ENCODE measurements at places on chromosomes 11 and 22.

DNA sequence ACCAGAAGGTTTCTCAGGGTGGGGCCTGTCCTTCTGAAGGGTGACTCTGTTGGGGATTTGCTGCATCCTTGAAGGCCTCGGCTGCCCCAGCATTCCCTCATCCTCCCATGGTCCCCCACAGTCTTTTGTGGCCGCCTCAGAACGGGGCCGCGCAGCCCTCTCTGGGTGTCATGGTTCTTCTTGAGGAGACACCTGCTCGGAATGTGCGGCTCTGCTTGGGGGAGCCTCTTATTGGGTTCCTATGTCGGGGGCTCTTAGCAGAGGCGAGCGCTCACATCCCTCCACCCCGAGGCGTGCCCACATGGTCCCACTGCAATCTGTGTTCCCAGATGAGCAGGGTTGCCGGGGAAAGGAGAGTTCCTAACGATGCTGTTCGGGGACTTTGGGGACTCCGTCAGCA is 1008.4 kb downstream of the BRD1 start:
- no peak for DNase-seq

DNA sequence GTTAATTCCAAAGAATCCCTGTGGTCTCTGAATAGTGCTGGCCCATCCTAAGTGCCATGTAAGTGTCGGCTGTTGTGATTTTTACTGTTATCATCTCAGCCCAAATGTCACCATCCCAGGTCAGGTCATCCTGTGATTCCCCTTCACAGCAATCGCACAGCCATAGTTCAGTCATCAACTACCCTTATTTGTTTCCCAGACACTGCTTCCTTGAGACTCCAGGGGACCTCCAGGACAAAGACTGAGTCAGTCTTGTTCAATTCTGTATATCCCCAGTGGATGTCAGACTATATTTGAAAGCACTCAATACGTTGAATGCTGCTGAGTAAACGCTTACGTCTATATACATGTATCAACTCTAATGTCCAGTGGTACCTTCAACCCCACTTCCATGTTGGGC is 113.7 kb upstream of the TIMP3 start:
- DNase-seq: no peak

DNA sequence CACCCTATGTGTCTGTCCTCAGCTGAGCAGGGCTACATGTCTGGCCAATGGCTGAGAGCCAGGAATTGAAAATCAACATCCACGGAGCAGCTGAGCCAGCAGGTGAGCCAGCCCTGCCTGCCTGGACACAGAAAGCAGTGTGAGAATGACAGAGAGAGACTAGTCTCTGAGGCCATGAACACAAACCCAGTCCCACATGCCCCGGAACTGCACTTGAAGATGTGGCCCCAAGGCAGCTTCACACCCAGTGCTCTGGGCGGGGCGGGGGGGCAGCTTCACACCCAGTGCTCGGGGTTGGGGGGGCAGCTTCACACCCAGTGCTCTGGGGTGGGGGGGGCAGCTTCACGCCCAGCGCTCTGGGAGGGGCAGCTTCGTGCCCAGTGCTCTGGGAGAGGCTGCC is 37.6 kb downstream of the TRMU start:
- no peak for DNase-seq

DNA sequence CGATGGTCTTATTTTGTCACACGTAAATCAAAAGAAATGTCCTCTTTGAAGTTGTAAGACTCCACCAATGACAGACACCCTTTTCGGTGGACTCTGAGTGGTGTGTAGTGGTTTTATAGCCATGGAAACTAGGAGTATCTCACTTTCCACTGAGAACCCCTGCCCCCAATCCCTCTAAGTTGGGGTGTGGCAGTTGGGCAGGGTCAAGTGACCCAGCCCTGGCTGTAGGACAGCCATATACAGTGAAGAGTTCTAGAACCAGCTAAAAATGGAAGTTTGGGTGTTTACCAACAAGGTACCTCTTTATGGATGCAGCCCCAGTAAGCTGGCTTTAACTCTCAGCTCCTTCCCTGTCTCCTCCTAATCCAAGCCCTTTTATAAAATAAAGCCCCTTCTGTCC is 5.2 kb downstream of the C22orf31 start:
- DNase-seq: no peak

GRCh38 chr11:69948256-69949141 is 129.3 kb upstream of the FGF3 start:
- DNase-seq: no peak

DNA sequence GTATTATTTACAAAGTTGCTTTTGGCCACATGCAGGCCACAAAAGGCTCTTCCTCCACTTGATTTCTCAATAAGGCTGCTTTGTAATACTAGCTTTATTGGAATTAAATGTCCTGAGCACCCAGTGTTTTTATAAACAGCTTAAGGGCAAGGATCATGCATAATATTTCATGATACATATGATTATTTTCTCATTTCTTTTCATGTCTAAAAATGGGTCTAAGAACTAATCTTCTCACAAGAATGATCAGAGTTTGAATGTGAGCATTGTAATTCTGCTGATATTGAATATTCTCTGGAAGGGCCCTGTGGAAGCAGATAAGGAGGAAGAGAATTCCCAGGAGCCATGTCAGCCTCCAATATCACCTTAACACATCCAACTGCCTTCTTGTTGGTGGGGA is at the start of gene OR52K2:
Gene OR52K2, plus strand, starts transcription at position 301 of the 400 bp plus-strand sequence. Its CDS starts 45 bp downstream, at position 346.
- DNase-seq: no peak

GRCh38 chr11:94539420-94539819 is 4.3 kb upstream of the FUT4 start:
- DNase-seq: no peak

- DNase-seq: no peak
Measured at GRCh38 chr11:112408517-112408916, 147.9 kb upstream of the PLET1 start.

- DNase-seq: no peak
Measured at GRCh38 chr22:32204040-32204855, 625 bp downstream of the RFPL2 start.

GRCh38 chr22:42288791-42289190 is 18.3 kb upstream of the TCF20 start:
- DNase-seq: no peak

DNA sequence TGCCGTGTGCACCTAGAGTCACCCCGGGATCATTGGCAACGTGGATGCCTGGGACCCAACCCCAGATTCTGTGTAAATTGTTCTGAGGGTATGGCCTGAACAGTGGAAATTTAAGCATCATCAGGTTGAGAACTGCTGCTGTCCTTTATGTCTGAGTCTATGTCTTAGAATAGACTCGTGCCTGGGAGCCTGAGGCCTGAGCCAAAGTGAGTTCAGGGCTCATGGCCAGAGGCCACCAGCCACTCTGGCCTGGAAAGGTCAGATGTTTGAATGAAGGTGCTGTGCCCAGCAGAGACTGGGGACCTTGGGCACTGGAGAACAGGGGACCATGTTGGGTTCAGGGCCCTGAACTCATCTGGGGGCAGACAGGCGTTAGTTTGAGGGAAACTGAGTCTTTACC is 91.1 kb downstream of the MYO18B start:
- DNase-seq: no peak

GRCh38 chr11:282630-283360 is 4.6 kb downstream of the NLRP6 start:
- no peak for DNase-seq

DNA sequence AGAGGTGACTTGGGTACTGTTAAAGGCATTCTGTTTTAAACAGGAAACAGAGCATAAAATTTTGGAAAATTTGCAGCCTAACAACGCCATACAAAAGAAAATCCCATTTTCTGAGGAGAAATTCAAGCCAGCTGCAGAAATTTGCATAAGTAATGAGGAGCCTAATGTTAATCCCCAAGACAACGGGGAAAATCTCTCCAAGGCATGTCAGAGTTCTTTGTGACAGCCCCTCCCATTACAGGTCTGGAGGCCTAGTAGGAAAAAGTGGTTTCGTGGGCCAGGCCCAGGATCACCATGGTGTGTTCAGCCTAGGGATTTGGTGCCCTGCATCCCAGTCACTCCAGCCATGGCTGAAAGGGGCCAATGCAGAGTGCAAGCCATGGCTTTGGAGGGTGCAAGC is 1333.1 kb upstream of the TENM4 start:
- DNase-seq: no peak

DNA sequence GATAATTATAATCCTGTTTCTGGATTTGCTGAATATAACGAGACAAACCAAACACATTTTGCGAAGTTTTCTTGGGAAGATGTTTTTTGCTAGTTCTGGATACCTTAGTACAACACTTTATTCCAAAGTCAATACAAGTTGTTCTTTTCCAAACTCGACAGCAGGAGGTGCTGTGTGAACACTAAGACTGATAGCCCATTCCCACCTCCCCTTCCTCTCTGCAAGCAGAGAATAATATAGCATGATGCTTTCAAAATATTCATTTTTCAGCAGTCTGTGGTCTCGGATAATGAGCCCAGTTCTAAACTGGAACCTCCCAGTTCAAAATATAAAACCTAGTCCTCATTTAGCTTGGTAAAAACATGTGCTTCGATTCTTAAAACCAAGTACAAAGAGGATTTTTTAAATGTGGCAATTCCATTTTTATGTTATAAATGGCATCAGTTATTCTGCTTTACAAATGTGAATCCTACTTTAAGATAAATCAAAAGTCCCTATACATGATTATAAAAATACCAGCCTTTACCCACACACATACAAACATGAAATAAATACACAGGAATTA is 129.1 kb downstream of the DCDC1 start:
- no peak for DNase-seq

DNA sequence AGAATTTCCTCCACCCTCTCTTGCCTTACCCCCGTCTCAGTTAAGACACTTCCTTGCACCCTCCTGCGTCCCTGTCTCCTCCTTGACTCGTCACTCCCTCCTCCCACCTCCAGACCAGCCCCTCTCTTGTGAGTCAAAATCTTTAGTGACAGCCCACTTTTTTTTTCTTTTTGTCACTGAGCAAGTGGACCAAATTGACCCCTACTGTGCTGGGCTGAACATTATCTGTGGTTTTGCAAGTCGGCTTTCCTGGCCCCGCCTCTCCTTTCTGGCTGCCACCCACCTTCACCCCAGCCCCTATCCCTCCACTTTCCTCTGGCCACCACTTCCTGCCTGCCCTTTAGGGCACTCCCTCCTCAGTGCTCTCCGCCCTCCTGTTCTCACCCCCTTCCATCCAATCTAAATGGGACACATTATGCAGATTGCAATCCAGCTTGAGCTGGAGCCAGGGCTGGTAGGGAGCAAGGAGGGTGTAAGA is at the start of gene APLNR:
Gene APLNR, minus strand, starts transcription at position 47 of the 478 bp plus-strand sequence. CDS start 246 bp downstream, outside the sequence.
- no peak for DNase-seq

GRCh38 chr11:14645015-14645912 is 1.7 kb downstream of the PDE3B start:
- DNase-seq: no peak

- DNase-seq: no peak
Measured at GRCh38 chr11:72100462-72100861, 2.6 kb downstream of the LAMTOR1 start.

DNA sequence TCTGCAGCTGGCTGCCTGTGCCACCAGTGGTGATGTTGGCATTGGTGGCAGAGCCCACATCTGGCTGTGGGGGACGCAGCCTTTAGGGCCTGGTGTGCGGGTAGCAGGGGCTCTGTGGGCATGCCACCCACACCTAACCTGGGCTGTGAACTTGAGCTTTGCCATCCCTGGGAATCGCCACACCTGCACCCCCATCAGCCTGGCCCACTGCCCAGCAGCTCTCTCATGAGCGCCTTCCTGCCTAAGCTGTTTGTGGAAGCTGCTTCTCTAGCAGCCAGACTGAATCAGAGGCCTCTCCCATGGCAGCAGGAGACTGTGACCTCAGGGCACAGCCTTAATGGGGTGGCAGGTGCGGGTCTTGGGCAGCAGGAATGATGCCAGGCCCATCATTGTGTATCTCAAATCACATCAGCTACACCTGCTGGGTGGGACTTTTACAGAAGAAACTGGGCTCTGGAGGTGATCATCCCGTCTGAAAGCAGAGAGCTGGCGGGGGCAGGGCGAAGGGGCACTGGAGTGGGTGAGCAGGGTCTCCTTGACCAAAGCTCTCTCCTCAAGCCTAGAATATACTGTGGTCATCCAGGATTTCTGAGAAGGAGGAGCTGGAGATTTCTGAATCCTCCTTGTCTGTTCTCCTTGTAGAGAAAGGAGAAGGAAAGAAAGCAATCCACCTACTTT is 17.8 kb upstream of the CARS1 start:
- no peak for DNase-seq

DNA sequence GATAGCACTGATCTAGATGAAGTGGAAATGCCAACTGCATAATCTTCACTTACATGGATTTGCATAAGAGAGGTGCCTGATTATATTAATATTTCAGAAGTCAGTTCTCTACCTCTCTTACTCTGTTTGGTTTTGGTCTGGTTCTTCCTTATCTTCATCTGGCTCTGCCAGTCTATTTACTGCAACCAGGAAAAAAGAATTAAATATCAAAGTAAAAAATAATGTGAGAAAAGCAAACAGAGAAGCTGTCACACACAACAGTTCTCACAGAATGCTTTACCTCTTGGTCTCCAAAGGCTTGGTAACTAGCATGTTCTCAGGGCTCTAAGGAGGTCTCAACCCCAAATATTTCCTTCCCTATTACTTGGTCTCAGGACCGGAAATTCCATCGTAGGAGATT is 6.7 kb downstream of the VSIG10L2 start:
- no peak for DNase-seq

- no peak for DNase-seq
Measured at GRCh38 chr22:27420195-27420816, 381.2 kb downstream of the MN1 start.

- no peak for DNase-seq
Measured at GRCh38 chr11:12981676-12982522, 27.2 kb upstream of the RASSF10 start.

DNA sequence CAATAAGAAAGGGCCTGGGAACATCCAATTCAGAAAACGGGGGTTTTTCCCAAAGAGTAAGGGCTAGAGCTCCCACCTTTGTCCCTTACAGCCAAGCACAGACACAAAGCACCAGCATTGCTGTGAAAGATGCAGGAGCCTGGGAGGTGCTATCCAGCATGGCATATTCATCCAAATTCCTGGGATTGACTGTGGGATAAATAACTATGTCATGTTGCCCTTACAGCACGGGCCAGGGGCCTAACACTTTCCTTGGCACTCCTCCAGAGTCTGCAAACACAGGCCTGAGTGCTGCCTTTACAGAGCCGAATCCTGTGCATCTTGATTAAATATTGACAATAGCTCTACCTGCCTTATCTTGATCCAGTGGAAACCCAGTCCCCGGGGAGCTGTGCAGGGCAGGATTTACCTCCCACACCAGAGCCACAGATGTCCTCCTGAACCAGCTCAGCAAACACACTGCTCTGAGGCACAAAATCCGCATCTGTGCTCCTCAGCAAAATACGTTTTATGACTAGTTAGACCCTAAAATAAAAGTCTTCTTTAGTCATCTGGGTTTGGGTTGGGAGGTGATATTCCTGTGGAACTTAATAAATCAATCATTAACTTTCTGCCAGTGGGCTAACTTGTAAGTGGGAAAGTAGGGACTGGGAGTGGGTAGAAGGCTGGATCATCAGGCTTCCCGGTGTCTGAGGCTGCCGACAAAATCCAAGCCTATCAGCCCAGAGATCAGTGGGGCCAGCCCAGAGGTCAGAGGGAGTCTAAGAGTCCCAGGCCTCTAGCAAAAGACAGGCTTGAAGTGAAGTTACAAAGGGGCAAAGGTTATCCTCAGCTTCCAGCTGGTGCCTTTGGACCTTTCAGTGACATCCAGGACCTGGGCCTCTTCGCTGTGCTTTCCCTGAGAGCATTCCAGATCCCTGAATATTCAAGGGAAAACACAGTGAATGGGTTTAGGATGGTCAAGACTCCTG is 36.5 kb downstream of the POU2AF3 start:
- DNase-seq: no peak

Data from stimulated activated CD8-positive, alpha-beta memory T cell treated with anti-CD3 and anti-CD28 coated beads, Interleukin-4, amount 100 ng/mL, for 4 hours (primary cell).